Caki2 (cell line): ENCODE measurements at places on chromosomes 3 and 15.
A peak's percentile ranks its signal among the peaks of the same experiment; 100 is the strongest.

- no peak for DNase-seq
Observed at GRCh38 chr3:183287301-183287971, 34.4 kb downstream of the B3GNT5 start.

DNA sequence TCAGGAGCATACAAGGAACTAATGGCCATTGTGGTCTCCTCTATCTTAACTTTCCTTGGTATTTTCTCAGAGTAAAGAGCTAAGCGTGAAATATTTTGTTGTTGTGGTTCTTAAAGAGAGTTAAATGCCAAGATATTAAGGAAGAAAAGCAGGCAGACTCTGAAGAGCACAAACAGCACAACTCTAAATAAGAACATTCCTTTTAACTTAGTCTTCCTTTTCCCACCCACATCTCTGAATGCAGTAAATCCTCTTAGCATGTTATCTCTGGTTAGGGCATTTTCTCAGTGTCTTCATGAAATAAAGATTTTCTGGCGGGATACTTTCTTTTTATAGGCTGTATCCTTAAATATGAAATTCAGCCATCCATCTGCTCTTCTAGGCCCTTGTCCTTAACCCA lies 1.5 kb downstream of the GPR87 start:
- no peak for DNase-seq

- no peak for DNase-seq
Observed at GRCh38 chr3:121232309-121233225, 313.2 kb downstream of the POLQ start.

DNA sequence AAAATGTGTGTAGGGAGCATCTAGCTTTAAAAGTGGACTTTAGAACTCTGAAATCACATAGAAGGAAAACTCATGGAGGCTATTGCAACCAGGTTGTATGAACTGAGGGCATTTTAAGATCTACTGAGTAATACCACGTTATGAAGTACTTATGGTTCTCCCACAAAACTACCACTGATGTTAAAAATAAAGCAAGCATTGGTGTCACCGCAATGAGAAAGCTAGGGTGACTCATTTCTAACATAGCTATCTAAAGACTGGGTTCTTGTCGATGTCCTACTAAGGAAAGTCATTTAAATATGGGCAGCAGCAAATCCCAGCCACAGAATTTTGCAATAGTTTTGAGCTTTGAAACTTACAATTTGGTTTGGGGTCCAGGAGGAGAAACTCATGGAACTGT lies 584.8 kb downstream of the DIPK2A start:
- no peak for DNase-seq

GRCh38 chr15:87362531-87362930 lies 894.0 kb downstream of the NTRK3 start:
- no peak for DNase-seq

DNA sequence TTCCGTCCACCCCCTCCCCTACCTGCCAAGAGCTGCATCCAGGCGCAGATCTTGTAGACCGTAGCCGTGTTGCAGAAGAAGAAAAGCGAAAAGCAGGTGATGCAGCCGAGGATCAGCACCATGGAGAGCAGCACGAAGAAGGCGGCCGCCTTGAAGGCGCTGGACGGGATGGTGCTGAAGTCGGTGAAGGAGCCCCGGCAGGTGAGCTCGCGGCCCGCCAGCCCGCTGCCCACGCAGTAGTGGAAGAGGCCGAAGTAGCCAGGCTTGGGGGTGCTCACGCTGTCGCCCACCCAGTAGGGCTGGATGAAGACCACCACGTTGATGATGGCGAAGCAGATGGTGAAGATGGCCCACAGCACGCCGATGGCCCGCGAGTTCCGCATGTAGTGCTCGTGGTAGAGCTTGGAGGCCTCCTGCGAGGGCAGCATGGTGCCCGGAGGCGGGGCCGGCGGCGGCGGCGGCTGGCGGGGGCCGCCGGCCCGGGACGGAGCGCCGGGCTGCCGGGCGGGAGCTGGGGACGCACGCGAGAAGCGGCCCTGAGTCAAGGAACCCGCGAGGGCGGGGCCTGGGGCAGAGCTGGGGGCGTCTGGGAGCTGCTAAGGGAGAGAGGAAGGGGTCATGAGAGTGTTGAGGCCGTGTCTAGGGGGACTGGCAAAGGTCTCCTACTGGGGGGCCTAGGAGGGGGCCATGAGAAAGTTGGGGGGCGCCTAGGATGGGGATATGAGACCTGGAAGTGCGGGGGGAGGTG lies 1.2 kb downstream of the LHFPL4 start:
- DNase-seq = peak; percentile 52

DNA sequence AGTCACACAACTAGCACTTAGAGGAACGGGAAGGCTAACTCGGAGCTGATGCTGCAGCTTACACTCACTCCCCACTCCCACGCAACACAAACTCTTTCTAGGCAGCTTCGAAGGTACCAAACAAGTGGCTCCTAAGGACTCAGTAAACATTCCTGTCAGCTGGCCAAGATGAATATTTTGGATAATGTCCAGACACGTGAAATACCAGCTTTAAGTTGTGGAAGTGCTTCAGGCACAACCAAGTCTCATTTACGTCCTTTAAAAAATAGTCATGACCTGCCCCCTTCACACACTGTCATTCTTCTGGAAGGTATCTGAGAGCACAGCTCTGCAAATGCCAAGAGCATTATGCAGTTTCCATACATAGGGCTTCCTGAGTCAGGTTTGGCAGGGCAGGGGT lies 1005.9 kb upstream of the CFAP20DC start:
- no peak for DNase-seq

- DNase-seq = no peak
Observed at GRCh38 chr15:101193120-101193644, 58.7 kb downstream of the CHSY1 start.

GRCh38 chr3:67522081-67522480 lies 132.3 kb downstream of the SUCLG2 start:
- no peak for DNase-seq

DNA sequence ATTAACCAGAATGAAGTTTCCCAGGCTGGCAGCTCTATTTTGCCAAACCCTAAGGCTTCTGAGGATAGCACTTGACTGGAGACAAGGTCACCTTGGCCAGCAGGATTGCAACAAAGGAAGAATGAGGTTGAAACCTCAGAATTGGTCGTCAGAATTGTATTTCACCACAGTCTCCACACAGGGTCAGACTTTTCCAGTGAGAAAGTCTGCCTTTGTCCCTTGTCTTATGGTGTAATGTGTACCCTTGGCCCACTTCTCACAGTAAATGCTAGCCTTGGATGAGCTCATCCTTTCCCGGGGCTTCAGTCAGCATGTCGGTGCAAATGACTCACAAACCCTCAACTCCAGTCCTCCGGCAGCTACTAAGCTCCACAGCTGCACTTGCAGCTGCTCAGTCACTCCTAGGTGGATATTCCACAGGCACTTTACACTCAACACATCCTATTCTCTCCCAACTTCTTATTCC lies 19.7 kb downstream of the SSR3 start:
- DNase-seq = peak; percentile 98

DNA sequence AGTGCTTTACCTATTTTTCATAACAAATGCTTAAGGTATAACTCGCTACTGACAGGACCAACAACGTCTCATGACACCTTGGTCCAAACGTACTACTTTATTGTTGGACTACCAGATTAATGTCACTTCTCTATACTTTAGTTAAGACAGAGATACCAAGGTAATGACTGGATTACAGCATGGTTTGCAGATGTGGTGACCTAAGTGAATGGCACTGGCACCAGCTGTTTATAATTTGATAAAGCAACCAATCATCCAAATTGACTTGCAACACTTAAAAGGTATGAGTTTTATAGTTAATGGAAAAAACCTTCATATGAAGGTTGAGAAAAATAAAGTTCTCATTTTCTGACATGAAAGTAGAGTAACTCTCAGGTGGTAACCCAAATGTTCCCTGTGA lies 209.0 kb downstream of the NEK10 start:
- no peak for DNase-seq

GRCh38 chr3:129593230-129593594 lies 13.3 kb downstream of the PLXND1 start:
- no peak for DNase-seq

DNA sequence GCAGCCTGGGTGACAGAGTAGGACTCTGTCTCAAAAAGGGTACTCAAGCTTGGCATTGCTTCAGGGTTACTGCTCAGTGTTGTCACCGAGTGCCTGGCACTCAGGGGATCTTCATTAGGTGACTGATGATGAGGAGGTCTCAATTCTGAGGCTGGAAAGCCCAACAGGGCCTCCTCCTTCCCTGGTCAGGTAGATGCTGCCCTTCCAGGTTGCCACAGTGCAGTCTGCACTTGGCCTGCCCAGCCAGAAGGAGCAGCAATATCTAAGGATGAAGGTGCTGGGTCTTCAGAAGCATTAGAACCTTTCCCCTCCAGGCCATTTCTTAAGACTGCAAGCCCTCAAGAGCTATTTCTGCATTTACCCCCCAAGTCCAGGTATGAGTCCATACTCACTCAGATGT lies 42.0 kb downstream of the PGPEP1L start:
- DNase-seq = no peak

DNA sequence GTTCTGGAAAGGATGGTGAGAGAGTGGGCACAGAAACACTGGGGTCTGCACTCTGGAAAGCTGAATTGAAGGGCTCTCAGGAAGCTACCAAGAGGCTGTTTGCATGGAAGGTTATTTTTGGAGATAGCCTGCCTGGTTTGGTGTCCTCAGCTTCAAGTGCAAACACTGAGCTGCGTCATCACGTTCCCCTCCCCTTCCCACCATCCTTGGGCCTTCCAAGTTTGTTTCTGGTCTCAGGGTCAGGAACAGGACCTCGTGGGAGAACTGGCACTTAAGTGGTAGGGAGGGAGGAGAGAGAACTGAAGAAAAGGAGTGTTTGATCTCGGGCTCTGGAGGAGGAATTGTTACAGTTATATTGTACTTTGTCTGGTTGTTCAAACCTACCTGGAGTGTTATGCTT lies 10.6 kb downstream of the ST6GAL1 start:
- DNase-seq = no peak

DNA sequence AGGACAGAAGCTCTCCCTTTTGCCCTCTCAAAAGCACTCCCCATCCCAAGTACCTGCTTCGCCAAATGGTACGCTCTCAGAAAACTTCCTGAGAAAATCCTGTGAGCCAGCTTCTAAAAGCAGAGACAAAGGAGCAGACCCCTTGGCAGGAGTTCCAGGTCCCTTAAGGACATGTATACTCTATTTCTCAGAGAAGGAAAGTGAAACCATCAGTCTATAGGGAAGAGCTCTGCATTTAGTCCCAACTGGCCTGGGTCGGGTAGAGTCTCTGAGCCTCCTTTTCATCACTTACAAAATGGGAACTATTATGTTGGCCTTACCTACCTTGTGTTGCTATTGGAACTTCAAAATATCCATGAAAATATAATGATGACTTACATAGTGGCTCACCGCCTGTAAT lies 19.7 kb downstream of the DAPK2 start:
- DNase-seq = no peak

GRCh38 chr3:78872195-78872594 lies 895.6 kb downstream of the ROBO1 start:
- peak; percentile 3 for DNase-seq

GRCh38 chr3:22979581-22979980 lies 223.5 kb upstream of the UBE2E2 start:
- DNase-seq = no peak

DNA sequence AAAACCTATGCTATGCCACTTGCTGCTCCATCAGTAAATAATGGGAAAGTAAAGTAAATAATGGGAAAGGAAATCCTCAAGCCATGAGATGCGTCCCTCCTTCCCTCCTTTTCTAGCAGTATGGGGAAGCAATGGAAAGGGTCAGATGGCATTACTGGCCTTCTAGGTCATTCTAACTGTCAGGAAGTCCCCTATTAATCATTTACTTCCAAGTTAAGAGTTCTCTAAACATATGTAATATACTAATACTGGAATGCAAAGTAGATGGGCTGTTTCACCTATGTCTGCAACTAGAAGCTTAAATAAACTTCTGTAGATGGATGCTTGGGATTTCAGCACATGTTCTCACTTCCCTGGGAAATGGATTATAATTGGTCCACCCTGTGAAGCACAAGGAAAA lies 55.9 kb downstream of the MDFIC2 start:
- DNase-seq = no peak

DNA sequence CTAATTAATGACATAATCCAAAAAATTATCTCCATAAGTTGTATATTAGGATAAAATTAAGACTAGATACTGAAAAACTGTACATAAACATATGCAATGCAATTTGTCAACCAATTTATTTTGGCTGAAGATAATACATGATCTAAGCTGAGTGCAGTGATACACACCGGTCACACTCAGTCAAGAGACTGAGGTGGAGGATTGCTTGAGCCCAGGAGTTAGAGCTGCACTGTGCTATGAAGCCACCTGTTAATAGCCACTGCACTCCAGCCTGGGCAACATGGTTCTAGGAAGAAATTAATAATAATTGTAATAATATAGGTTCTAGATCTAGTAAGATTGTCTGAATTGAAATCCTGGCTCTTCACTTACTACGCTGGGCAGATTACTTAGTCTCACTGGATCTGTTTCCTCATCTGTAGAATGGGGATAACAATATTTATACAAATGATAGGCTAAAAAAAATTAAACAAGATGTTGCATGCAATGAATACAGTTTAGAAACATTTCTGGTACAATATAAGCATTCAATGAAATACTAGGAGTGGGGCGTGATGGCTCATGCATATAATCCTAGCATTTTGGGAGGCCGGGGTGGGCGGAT lies 15.8 kb downstream of the SLC4A7 start:
- DNase-seq = no peak

GRCh38 chr3:5186089-5186857 lies 1.2 kb upstream of the EDEM1 start:
- no peak for DNase-seq

DNA sequence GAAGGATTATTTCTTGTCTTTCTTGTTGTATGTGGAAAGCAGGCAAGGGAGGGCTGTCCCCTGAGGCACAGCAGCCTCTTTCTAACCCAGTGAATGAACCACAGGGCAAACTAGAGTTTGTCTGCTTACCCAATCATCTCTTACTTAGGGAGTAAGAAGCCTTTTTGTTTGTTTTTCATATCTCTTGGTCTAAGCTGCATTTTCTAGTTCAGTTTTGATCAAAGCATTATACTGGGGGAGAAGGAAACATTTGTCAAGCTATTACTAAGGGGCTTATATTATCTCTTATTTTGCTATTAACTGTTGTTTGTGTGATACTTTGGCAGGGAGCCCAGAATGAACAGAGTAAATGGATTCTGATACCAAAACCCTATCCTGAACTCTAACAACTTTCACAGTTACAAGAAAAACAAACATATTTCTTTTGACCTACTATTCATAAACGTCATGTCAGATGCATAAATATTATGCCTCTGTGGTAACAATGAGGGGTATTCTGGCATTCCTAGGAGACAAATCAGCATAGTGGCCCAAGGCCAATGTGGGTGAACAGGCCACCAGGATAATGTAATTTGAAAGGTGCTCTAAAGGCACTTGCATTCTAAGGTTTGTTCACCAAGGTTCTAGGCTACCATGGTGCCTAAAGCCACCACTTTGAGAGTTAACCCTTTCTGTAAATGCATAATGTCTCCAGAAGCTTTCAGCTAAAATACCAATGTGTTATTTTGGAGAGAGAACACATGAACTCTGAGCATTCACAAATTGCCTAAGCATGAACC lies 271.6 kb upstream of the ZPLD1 start:
- DNase-seq = peak; percentile 97
